Skin of body (tissue), 3 donors: ENCODE measurements at places on chromosomes 7 and 10. TPM values are rescaled to one million over a fixed set of nuclear protein-coding genes. Genes with fewer than 3 reads are reported as not detected.

Gene GPAM
- total RNA-seq, result 284 TPM

Gene AKR1C8
- 1.5 TPM for total RNA-seq

Gene CALML3
- total RNA-seq, result 9.8 TPM

Gene DOCK1
- total RNA-seq, result 80.8 TPM

Gene RARRES2
- 78.2 TPM for total RNA-seq

Gene PPP1R3A
- 14.4 TPM for total RNA-seq

Gene IGFBP1
- total RNA-seq, result 0.10 TPM

Gene NKX6-2
- total RNA-seq, result not detected

Gene CPN1
- not detected for total RNA-seq

Gene CRTAC1
- 3.2 TPM for total RNA-seq

Gene SPDYE6
- total RNA-seq, result not detected

Gene TSPAN13
- 19.7 TPM for total RNA-seq

Gene ODAD2
- 0.69 TPM for total RNA-seq

Gene ZWINT
- total RNA-seq, result 18.6 TPM

Gene WNT8B
- total RNA-seq, result not detected

Gene STEAP1B
- 2.0 TPM for total RNA-seq

Gene SLC18A2
- 6.2 TPM for total RNA-seq

Gene GHRHR
- not detected for total RNA-seq

Gene C7orf25
- 2.9 TPM for total RNA-seq

Gene MSS51
- total RNA-seq, result 9.1 TPM

Gene NKX2-3
- not detected for total RNA-seq
